ENCODE measurements at places on chromosomes 11 and 22.

GRCh38 chr11:86663761-86664160, 8.7 kb downstream of the ME3 start:
- DNase-seq = no peak

DNA sequence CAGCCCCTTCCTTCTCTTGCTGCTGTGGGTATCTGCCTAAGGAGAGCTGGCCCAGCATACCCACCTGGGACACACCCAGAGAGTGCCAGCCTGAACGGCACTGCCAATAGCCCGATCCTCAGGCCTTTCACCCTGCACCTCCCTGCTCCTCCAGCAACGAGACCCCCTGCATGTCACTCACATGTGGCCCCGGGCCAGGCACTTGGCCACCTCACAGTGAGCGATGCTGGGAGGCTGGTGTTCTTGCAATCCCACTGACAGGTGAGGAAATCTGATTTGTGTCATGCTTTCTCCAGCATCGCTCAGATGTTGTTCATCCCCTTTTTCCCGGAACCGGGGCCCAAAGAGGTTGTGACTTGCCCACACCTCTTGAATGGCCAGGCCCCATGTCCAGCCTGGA, 20.5 kb downstream of the DAGLA start:
- DNase-seq = no peak

DNA sequence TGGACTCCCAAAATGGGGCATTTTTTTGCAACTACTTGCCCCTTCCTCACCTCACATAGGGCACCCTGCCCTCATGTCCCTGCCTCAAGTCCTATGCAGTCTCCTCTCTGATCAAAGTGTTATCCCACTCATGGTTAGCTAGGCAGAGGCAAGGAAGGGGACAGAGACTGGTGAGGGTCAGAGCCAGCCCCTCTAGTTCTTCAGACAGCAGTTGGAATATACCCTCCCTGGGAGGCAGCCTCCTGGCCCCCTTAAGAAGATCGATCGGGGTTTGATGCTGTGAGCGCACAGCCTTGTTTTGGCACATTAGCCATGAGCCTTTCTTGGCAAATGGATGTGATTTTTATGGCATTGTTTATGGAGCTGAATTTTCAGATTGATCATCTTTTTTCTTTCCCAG, 436.9 kb downstream of the BUD13 start:
- no peak for DNase-seq

DNA sequence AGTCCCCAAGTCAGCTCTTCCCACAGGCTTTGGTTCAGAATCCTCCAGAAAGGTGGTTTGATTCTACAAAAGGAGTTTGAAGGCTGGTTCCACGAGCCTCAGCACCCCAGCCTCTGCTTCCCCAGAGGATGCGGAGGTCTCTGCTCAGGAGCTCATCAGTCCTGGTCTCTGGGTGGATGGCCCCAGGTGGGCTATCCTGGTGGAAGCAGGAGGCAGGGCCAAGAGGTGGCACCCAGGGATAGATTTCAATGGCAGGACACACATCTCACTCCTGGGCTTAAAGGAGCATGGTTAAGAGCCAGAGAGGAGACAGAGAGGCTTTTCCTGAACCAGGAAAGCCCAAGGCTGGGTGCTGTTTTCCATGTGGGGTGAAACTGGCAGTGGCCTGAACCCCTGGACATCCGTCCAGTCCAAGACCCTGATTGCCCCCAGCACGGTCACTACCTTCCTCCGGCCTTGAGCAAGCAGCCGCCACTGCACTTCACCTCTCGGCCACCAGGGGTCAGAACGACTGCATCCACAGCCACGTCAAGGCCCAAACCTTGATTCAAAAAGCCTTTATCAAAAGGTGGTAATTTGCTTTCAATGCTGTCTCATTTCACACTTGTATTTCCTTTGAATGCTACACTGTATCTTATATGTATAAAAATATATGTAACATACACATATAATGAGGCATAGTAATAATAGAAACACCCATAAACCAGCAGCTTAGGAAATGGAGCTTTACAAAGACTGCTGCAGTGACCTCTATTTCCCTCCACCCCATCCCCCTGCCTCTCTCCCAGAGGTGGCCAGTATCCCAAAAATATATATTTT, 19.3 kb upstream of the FXYD2 start:
- peak; percentile 82 for DNase-seq

GRCh38 chr22:30830907-30831306, 136.2 kb downstream of the OSBP2 start:
- DNase-seq = no peak

GRCh38 chr11:66002648-66003225, 434 bp downstream of the BANF1 start:
- peak; percentile 57 for DNase-seq

DNA sequence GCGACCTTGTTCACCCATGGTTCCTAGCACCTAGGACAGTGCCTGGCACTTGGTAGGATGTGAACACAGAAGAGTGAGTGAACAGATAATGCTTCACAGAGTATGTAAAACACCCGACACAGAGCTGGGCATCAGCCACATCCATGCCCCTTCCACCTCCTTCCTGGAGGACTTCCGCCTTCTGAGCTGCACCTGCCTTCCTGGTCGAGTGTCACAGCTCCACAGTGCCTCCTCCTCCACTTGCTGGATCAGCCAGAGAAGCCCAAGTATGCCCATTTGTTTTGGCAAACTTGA, 20.1 kb downstream of the PRDM11 start:
- no peak for DNase-seq

DNA sequence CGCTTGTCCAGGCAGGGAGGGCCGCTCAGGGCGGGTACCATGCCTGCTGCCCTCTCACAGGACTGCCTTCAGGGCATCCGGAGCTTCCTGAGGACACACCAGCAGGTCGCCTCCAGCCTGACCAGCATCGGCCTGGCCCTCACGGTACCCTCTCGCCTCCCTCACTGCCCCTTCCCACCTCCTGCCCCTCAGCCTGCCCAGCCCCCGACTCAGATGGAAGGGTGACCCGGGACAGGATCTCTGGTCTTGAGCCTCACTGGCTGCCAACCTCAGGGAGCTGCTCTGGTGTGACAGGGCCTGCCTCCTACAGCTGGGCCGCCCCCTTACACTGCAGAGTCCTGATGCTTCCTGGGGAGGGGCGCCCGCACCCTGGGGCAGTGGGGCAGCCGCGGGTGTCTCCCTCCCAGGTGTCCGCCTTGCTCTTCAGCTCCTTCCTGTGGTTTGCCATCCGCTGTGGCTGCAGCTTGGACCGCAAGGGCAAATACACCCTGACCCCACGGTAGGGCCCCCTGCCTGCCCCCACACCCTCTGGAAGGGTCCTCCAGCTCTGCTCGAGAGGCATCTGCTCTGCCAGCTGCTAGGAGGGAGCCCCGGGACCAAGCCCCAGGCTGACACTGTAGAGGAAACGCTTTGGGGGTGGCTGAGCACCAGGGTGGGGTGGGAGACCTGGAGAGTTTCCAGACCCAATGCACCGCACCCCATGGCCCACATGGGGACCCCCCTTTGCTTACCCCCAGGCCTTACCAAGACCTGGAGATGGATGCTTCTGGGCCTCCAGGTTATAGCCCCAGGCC, 14.6 kb downstream of the TSPAN32 start:
- DNase-seq = peak; percentile 29

- no peak for DNase-seq
Observed at GRCh38 chr11:97860237-97860636, 1160.5 kb upstream of the CNTN5 start.

GRCh38 chr11:10657308-10658271, 36.0 kb downstream of the IRAG1 start:
- no peak for DNase-seq

- no peak for DNase-seq
Observed at GRCh38 chr11:33622806-33623205, 77.8 kb downstream of the C11orf91 start.

GRCh38 chr11:12058425-12059115, 50.1 kb upstream of the DKK3 start:
- DNase-seq = no peak

DNA sequence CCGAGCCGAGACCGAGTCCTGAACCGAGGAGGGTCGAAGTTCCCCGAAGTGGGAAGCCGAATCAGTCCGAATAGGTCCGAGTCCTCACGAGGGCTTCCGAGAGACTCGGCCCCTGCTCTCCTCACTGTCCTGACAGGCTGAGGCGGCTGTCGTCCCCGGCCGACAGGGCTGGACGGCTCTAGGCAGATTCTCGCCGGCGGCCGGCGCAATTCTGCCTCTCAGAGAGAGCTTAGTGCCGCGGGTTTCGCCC, 191 bp upstream of the DEAF1 start:
- DNase-seq = no peak

GRCh38 chr11:82747471-82747870, 13.8 kb upstream of the FAM181B start:
- no peak for DNase-seq

DNA sequence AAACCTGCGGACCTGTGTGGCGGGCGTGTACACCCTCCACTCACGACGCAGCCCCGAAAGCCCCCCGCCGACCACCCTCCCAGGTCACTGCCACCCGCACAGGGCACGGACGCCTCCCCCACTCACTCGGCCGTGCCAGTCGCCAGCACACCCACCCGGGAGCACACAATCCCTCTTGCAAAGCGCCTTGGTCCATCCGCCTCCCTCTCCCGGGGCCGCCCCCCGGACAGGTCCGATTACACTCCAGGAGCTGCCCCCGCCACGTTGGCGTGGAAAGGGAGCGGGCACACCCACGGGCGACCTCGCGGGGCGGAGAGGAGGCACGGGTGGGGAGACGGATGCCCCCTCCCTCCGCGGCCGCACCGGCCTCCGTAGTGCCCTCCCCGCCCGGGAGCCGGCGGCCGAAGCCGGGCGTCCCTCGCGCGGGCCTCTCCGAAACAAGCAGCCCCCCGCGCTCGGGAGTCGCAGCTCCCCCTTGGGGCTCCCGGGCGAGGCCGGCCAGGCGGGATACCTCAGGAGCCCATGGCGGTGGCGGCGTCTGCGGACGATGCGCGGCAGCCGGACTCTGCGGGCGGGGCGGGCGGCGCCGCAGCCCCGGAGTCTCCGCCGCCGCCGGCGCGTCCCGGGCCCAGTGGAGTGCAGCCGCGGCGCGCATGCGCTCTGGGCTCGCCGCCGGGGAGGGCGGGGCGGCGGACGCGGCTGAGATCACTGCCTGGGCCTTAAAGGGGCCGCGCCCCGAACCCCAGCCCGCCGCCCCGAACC, at the start of gene TMEM184B:
Gene TMEM184B, minus strand, starts transcription at position 638 of the 762 bp plus-strand sequence. CDS start 25,049 bp downstream, outside the sequence.
- peak; percentile 87 for DNase-seq

GRCh38 chr11:19766810-19767209, 54.2 kb downstream of the NAV2 start:
- no peak for DNase-seq

GRCh38 chr11:70381872-70382861, 16.2 kb upstream of the CTTN start:
- DNase-seq = peak; percentile 42

DNA sequence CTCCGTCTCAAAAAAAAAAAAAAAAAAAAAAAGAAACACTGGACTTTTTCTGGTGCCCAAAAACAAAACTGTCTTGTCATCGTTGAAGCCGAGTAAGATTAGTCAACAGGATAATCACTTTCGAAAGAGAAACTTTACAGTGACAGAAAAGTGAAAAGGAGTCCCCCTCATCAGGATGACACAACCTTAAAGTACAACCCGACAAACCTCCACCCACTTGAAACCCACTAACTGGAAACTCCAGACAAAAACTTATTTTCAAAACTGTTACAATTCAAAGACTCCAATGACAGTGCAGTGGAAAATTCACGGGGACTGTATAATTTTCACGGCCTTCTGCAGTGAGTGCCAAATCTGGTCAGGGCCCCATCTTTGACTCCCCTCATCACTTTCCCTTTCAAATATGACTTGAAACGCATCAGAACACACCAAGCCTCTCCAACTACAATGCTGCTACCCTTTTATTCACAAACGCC, 1.3 kb downstream of the DENND5A start:
- peak; percentile 38 for DNase-seq

DNA sequence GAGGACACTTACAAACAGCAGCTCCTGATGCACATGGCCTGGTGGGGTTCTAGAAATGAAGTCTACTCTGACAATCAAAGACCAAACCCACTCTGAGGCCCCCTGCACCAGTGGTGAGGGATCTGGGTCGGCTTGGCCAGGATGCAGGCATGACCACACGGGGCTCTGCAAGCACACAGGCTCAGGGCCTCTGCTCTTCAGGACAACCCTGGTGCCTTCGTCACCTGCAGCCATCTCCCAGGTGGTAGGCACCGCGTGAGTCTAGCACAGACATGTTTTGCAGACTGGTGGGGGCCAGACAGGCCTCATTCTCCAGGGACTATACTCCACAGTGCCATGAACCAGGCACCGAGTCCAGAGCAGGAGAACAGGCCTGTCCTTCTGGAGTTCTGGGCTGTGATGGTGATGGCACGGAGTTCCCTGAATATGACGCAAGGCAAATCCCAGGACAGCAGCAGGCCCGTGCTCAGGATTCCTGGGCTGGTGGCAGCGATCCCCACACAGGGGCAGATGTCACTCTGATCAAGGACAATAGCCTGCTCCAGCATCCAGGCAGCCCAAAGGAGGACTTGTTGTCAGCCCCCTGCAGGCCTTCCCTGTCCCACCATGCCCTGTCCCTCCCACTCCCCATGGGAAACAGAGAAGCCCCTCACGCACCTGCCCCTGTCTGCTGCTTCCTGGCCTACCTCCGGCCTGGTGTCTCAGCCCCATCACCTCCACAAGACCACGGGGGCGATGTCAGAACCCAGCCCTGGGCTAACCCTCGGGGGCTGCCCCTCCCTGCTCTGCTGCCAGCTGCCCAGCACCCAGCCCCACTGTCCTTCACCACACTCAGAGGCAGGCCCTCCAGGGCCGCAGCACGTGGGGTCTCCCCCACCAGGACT, 36.1 kb downstream of the GNB1L start:
- peak; percentile 26 for DNase-seq

GRCh38 chr22:27913162-27913741, 5.8 kb downstream of the PITPNB start:
- no peak for DNase-seq

- no peak for DNase-seq
Observed at GRCh38 chr22:48425091-48425506, 1402.6 kb downstream of the BRD1 start.

DNA sequence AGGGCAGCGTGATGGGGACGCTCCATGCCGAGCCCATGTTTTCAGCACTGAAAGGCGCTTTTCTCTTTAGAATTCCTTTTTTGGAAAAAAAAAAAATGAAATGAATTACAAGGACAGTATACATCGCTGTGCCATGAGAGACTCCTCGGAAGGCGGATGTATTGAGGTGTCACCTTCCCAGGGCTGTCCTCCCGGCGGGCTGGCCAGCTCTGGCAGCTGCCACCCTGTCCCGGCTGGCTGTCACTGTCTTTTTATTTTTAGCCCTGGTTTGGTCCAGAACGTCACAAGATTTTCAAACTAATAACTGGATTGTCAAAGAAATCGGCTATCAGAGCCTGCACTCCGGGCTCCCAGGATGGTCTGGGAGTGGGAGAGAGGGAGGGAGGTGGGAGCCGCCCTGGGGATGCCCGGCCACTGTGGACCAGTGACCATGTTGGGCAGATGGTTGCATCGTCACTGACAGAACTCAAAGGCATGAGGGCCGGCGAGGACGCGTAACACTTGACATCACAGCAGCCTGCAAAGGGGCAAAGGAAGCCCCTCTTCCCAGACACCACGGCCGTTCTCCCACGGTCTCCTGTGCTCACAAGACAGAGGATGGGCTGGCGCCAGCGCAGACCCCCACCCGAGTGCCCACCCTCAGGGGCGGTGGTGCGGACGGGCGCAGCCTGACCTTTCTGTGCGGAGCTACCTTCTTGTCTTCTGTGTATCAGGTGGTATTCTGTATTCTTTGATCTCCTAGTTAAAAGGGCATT, 392.9 kb downstream of the TBC1D22A start:
- no peak for DNase-seq

Data from left hindlimb (tissue), 1 donor.